ENCODE measurements at places on chromosomes 11 and 22. TPM values are rescaled to one million over a fixed set of nuclear protein-coding genes. Genes with fewer than 3 reads are reported as not detected.

DNA sequence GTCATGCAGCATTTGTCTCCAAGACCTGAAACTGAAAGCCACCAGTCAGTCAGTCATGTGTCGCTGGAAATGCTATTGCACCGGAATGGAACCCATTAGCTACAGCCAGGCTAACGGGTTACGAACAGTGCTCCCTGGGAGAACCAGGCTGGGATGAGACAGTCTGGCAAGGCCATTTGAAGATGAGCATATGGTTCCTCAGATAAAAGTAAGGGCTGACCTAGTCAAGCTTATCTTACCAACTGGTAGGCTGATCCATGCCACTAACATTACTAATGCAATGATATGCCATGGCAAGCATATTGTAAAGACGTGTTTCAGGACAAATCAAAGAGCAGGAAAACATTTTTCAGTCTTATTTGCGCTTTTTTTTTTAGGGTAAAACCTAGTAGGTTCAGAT lies 28.4 kb downstream of the NAP1L4 start:
- DNase-seq: no peak

Gene ELFN2
- 0.21 TPM for total RNA-seq

Gene NLRP6
- not detected for total RNA-seq

- DNase-seq: no peak
These were observed 28.4 kb downstream of the RELT start for GRCh38 chr11:73404506-73405145.

DNA sequence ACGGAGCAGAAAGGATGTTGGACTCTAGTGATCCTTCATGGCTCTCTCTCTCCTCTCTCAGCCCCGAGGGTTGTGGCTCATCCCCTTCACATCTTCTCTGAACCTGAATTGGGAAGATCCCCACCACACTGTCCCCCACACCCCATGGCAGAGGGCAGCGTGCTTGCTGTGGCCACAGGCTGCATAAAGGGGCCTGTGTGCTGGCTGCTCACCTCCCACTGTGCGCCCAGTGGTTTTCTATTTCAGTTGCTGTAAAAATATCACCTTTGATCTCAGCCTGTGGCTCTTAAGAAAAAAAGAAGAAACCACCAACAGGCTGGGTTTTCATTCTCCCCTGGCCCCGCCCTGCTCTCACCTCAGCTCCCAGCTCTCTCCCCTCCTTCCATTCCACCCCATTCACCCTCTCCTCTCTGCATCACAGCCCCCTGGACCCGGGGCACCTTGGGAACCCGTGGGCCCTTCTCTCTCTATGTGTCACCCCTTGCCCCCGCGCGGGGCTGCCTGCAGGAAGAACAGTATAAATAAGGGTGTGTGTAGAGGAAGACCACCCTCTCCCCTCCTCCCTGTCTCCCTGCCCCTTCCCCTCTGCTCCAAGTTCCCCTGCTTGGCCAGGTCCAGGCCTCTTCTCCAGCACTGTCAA lies 25.8 kb upstream of the WNT11 start:
- DNase-seq: no peak

Gene PGA5
- total RNA-seq: 0.69 TPM

DNA sequence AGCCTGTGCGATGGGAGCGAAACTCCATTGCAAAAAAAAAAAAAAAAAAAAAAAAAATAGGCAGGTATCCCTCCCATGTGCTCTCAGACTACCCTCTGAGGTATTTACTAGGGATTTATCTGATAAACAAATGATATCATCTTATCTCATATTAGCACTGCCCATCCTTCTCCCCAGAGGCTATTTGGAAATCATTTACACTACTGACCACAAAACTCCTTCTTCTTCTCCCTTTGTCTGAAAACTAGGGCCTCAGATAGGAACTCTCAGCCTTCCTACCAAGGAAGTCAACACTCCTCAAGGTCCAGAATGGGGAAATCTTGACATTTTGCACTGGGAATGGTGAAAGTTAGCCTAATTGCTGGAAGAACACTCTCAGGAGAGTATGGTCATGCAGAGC lies 46.4 kb downstream of the LARGE2 start:
- DNase-seq: no peak

GRCh38 chr11:130171534-130171933 lies 12.0 kb downstream of the ST14 start:
- DNase-seq: no peak

- no peak for DNase-seq
These were observed 7.4 kb upstream of the PATL1 start for GRCh38 chr11:59676205-59676604.

Gene OR10G6
- not detected for total RNA-seq

- DNase-seq: no peak
These were observed 682 bp downstream of the PGAP2 start for GRCh38 chr11:3808861-3809623.

GRCh38 chr22:27223317-27224177 lies 566.2 kb downstream of the MIAT start:
- DNase-seq: no peak

DNA sequence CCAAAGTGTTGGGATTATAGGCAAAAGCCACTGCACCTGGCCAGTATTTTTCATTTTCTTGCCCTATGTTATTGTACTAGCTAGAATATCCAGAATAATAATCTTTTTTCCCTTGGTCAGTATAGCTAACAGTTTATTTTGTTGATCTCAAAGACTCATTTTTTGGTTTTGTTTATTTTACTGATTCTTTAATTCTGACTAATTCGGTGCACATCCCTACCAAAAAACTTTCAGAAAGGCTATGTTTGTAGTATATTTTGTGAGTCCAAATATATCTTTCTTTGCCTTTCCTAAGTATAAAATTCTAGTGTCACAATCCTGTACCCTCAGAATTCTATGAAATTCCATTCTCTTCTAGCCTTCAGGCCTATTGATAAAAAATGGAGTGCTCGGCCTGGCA lies 84.3 kb downstream of the PHF21A start:
- no peak for DNase-seq

Gene TUB
- total RNA-seq: 32.2 TPM
